ENCODE measurements at places on chromosomes 16 and 17. TPM values are rescaled to one million over a fixed set of nuclear protein-coding genes. Genes with fewer than 3 reads are reported as not detected.

NEUROD2 gene
- polyA plus RNA-seq: not detected

MAPT gene
- polyA plus RNA-seq: 1.2 TPM

RBFOX1 gene
- not detected for polyA plus RNA-seq

MT1A gene
- polyA plus RNA-seq: 16.9 TPM

ZFP90 gene
- polyA plus RNA-seq: 15.1 TPM

ALDH3A2 gene
- 140 TPM for polyA plus RNA-seq

CTF1 gene
- 0.16 TPM for polyA plus RNA-seq

NPB gene
- polyA plus RNA-seq: 0.38 TPM

SOCS1 gene
- polyA plus RNA-seq: 0.56 TPM

SRCAP gene
- polyA plus RNA-seq: 18.9 TPM

GRCh38 chr17:74760404-74761105 lies 12.1 kb downstream of the NHERF1 start:
- DNase-seq: no peak

GRCh38 chr17:42402117-42402516 lies 13.9 kb upstream of the STAT3 start:
- no peak for DNase-seq

GRCh38 chr17:73943416-73944110 lies 259.9 kb upstream of the RPL38 start:
- DNase-seq: no peak

DNA sequence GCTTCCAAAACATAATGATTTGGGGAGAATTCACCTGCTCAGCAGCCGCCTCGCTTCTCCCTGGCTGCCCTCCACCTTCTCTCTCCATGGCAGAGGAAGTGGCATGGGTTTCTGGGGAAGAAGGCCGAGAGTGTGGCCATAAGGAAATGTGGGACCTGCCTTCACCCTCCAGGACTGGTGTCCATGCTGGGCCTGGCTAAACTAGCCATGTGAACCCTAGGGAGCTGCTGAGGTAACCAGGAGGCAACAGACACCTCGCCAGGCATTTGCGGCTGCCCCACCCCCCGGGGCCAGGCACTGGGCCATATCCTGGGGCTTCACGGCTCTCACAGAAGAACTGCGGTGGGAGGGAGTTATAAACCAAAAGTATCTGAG lies 9.9 kb upstream of the CMTM4 start:
- DNase-seq: no peak

DNA sequence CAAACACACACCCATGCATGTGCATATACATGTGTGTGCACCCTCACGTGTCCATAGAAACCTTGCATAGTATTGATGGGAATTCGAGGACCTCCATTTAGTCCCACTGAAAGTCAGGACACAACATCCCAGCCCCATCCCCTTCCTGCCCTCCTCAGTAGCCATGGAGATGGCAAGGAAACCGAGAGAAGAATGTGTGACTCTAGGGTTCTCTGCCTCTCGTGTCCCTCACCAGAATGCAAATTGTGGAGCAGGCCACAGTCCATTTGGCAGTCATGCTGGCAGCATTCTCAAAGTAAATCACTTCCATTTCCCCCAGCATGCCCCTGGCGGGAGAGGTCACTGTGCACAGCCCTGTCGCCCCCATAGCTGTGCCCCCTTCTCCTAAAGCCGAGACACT lies 141.1 kb downstream of the MSI2 start:
- DNase-seq: no peak

DNA sequence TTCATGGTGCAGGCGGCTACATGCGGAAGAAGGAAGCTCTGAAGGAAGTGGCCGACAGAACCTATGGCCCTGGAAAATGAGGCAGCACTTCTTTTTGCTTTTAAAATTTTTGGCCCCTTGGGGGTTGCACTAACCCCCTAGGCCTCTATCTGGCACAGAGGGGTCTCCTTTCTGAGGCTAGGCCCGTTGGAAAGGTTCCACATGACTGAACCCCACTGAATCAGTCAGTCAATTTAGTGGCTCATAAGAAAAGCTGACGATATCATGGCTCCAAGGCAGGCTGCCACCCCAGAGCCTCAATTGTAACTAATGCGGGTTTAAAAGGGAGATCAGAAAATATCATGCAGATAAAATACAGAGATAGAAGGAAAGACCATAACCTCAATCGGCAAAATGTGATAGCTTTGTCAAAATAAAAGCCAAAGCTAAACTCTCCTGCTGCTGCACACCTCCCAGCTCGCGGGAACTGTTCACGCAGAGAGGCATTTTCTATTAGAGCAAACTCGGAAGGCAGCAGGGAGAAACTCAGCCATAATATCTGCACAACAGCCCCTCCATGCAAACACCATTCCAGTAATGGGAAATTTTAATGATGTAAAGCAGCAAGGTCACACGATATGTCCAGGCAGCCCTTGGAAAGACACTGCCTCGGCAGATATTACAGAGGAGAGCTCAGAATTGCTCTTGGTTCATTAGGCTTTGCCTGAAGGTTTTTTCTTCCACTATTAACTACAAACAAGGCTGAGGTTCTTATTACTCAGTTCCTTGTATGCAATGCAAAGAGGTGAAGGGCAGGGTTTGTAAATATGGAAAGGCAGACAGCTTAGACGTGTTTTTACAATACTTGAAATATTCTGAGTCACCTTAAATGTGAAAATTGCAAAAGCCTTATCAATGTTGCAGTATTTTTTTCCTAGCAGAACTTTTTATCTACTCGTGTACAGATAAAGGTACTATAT lies 200.4 kb upstream of the PMFBP1 start:
- DNase-seq: no peak

GRCh38 chr17:22694362-22695227 lies 1002.3 kb downstream of the KCNJ18 start:
- DNase-seq: no peak

GRCh38 chr16:11207646-11208045 lies 48.4 kb downstream of the SOCS1 start:
- no peak for DNase-seq

DNA sequence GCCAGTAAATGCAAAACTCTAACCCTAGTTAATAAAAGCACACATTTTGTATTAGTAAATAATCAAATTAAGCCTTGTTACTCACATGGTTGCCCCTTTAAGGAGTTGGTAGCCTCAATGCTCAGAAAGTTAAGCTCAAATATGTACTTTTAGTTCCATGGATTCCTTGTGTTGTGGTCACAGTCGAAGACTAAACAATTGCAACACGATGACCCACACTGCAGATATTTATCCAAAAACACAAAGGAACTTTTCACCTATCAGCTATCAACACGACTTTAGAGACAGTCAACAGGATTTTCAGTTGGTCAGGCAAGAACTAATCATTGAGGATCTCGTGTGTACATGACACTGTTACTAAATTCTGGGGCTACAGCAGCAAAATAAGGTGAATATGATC lies 47.4 kb upstream of the NUDT7 start:
- DNase-seq: no peak

- no peak for DNase-seq
Measured at GRCh38 chr17:57629470-57629869, 115.6 kb downstream of the CCDC182 start.

DNA sequence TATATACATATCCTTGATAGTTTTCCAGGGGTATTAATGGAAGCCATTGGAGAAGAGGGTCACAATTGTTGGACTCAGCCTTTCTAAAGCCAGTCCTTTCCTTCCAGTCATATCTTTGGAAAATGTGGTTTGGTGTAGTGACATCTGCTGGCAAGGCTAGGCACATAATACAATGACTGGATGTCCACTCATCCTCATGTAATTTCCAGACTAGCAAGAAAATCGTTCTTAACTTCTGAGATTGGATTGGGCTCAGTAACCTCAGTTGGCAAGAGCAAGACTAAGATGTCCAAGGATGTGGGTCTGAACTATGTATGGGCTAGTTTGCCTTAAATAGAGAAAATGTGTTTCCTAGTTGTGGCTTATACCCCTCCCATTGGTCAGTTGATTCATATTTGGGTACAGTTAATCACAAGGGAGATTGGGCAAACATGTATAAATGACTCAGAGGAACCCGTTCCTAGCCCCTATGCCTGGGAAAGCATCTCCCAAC lies 8.7 kb upstream of the KAT7 start:
- DNase-seq: peak; percentile 60

- no peak for DNase-seq
Measured at GRCh38 chr16:35565626-35566025, 2106.2 kb downstream of the TP53TG3F start.

- DNase-seq: peak; percentile 68
Measured at GRCh38 chr17:75267411-75268232, 3.4 kb downstream of the MIF4GD start.

DNA sequence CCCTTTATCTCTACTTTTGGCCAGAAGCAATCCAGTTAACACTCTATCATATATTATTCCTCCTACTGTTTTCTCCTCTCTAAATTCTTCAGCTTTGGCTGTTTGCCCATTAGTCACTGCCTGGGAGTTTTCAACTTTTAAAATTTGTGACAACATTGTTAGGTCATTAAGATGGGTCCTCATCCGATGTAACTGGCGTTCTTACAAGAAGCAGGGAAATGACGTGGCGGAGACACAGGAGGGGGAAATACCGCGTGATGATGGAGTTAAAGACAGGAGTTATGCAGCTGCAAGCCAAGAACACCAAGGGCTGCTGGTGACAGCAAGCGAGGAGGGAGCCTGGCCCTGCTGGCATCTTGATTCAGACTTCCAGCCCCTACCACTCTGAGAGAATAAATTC lies 34.8 kb upstream of the CPHXL start:
- DNase-seq: no peak

GRCh38 chr16:73887911-73888310 lies 408.7 kb upstream of the PSMD7 start:
- no peak for DNase-seq

DNA sequence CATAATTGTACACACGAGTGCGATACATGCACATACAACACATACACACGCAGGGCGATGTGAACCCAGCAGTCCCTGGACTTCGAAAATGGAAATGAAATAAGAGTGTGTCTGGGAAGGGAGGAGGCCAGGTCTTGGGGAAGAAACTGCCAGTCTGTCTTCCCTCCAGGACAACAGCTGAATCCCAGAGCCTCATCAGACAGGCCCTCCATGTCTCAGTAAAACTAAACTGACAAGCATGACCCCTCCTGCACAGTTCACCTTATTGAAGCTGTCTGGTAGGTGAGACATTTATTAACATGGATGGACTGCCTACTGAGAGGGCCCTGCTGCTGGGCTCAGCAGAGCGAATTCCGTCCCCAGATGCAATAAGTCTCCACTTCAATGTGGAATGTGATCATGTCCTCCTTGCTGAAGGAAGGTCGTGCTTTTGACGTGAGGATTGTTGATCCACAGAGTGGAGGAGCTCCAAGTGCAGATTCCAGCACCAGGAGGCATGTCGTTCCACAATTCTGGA lies 117.4 kb downstream of the SOX9 start:
- DNase-seq: no peak

DNA sequence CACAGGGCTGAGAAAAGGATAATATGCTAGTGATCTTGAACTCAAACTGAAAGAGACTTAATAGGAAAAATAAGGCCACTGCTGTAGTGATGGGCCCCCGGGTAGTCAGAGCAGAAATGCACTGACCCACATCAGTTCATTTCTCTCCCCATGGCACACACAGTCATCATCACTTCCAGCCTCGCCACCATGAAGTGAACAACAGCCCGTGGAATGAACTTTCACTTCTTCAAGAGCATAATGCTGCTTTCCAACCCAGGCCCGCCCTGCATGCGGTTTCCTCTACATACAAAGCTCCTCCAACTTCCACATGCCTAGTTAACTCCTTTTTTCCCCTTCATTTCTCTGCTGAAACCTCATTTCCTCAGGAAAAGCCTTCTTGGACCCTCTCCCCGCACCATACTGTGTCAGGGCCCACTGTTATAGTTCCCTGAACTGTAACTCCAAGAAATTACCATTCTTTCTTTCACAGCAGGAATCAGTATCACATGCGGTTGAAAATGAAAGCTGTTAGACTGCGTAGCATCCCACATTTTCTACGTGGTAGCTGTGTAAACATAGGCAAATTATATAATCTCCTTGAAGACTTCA lies 65.8 kb upstream of the SMIM36 start:
- DNase-seq: no peak

DNA sequence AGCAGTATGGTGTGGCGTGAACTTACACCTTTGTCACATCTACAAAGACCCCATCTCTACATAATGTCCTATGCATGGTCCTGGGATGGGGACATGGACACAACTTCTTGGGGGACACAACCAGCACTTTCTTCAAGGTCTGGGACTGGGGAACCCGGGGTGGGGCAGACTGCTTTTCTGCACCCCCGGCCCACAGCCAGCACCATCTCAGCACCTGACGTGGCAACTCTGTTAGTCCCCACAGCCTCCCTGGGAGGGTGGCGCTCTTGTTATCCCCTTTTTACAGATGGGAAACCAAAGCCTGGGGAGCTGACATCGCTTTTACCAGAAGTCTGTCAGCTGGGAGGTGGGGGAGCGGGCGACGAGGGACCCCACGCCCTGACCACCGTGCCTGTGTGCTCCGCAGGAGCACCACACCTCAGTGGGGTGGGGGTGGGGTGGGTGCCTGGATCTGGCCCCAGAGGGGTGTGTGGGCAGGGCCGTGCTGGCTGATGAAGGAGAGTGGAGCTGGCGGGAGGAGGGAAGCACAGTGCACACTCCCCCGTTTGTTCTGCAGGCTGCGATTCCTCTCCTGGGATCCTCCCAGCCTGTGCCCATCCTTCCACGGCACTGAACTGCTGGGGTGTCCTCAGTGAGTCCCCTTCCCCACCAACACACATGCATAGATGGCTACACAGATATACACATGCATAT lies 115.4 kb upstream of the GSE1 start:
- DNase-seq: no peak

GRCh38 chr16:19330841-19331397 lies 45.4 kb downstream of the CLEC19A start:
- DNase-seq: peak; percentile 67

DNA sequence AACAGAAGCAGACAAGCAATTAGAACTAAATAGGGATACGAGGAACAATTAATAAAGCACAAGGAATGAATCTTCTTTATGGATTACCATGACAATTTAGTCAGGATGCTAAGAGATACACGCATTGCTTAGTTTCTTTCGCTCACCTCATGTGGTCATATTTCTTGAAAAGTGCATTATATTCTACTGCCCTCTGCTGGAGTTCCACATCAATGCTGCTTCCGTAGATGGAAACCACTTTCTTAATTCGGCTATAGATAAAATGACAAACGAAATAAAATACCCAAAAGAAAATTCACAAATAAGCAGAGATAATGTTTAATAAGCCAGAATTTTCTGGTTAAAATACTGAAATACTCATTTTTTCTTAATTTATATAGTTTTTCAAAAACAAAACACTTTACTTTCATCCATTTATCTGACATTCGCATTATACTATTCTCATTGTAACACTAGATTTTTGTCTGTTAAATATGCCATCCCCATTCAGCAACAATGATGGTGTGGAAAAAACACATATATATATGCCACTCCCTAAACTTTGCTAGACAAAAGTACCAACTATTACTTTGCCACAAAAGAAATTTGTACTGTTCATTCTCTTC lies 22.0 kb upstream of the PHLPP2 start:
- peak; percentile 53 for DNase-seq

GRCh38 chr16:62974424-62974823 lies 938.2 kb upstream of the CDH8 start:
- no peak for DNase-seq

- DNase-seq: no peak
Measured at GRCh38 chr16:88763502-88764053, 21.4 kb downstream of the PIEZO1 start.

- DNase-seq: no peak
Measured at GRCh38 chr17:13485327-13485726, 116.4 kb downstream of the HS3ST3A1 start.

Measured in A549 (cell line).